Panc1 (cell line): ENCODE measurements at places on chromosomes 11 and 22. TPM values are rescaled to one million over a fixed set of nuclear protein-coding genes. Genes with fewer than 3 reads are reported as not detected.

SOX10 gene
- not detected for total RNA-seq

CAVIN3 gene
- total RNA-seq: 31.1 TPM

TUB gene
- total RNA-seq: 4.3 TPM

CEND1 gene
- total RNA-seq: 15.9 TPM

PTPRJ gene
- total RNA-seq: 73.6 TPM

CCDC116 gene
- total RNA-seq: not detected

SSRP1 gene
- 173 TPM for total RNA-seq

CTSW gene
- total RNA-seq: not detected

PRR33 gene
- not detected for total RNA-seq

OTOG gene
- total RNA-seq: not detected

ASPHD2 gene
- total RNA-seq: 0.15 TPM

FIBIN gene
- total RNA-seq: not detected

CST6 gene
- total RNA-seq: 0.23 TPM

SLC22A12 gene
- not detected for total RNA-seq

RIMBP3B gene
- total RNA-seq: 0.54 TPM

VPS26B gene
- 69.4 TPM for total RNA-seq
